ENCODE measurements at places on chromosomes 5 and 9.

DNA sequence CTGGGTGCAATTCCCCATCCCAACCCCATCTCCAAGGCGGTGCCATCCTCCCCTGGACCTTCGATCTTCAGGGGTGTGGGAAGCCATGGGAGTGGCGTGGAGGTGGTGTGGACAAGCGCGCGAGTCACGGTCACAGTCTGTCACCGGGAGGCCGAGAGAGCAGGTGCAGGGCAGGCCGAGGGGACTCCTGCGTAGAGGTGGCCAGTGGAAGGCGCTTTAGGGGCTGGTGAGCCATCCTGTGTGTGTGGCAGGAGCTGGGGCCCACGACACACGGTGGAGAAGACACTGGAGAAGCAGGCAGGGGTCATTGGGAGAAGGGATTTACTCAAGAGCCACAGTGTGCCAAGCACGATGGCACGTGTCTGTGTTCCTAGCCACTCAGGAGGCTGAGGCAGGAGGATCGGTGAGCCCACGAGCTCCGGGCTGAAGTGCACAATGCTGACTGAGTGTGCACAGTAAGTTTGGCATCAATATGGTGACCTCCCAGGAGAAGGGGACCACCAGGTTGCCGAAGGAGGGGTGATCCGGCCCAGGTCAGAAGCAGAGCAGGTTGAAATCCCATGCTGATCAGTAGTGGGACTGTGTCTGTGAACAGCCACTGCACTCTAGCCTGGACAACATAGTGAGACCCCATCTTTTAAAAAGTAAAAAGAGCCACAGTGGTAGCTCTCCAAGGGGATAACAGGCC, 145.1 kb upstream of the PHYKPL start:
- DNase-seq: no peak

DNA sequence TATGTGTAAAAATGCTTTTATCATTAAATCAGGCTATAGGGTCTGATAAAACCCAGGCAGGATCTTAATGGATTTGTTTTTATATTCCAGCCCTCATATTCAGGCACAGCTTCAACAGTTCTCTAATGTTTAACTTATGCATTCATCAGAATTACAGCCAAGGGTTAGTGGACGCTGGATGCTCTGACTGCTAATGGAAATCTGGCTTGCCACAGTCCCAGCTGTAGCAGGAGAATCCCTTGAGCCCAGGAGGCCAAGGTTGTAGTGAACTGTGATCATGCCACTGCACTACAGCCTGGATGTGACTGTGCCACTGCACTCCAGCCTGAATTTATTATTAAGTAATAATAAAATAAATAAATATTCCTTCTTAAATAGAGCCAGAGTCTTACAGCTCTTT, 98.0 kb downstream of the SLC25A46 start:
- no peak for DNase-seq

DNA sequence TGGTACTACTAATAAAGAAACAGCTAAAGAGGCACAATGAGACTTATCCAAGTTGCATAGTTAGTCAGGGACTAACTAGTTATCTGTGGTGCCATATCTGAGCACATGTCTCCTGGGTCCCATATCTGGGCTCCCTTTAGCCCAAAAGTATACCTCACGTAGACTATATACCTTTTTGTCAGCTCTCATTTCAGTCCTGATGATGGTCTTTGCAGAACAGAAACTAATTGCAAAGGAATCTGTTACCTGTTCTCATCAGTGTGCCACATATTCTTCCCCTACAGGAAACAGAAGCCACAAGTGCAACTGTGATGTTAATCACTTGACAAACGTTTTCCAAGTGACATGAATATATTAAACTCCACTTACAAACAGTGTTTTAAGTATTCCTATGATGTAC, 395.2 kb downstream of the KIAA0825 start:
- DNase-seq: no peak

DNA sequence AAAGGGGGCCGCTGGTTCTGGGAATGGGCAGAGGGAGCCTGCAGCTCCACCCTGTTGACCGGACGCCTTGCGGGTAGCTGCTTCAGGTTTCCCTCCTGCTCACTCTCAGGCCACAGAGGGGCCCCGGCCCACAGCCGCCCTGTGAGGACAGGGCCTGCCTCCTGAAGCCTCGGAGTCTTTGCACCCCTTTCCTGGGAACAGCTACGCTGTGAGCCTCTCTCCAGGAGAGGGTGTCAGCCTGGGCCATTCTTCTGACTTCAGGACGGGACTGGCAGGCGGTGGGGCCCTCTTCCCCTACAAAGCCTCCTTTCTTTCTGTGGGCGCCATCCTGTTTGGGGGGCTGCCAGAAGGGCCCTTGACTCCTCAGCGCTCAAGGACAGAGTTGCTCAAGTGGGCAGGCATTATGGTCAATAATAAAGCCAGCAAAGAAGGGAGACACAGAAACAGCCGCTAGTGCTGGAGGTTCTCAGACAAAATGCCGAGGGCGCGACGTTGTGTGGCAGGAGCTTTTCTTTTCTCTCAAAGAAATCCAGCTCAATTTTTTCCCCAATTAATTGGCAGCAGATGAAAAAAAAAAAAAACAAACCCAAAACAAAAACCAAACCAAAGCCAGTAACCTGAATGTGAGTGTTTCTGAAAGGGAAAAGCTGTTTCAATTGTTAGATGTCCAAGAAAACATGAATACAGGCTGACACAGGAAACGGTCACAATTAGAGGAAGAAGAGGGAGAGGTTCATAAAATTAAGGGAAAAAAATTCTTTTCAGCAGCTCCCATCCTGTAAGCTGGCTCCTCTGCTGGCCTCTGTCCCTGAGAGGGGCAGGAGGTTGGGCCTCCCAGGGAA, 12.8 kb upstream of the SLC25A51 start:
- no peak for DNase-seq

- no peak for DNase-seq
Observed at GRCh38 chr5:145918397-145918796, 18.0 kb upstream of the SH3RF2 start.

GRCh38 chr5:151070449-151070848, 10.4 kb downstream of the TNIP1 start:
- no peak for DNase-seq

GRCh38 chr9:1101846-1102641, 51.9 kb downstream of the DMRT2 start:
- no peak for DNase-seq

GRCh38 chr5:90368454-90369246, 40.9 kb downstream of the CETN3 start:
- DNase-seq: peak; percentile 40

- DNase-seq: no peak
Observed at GRCh38 chr9:136474974-136475865, 7.6 kb downstream of the SEC16A start.

DNA sequence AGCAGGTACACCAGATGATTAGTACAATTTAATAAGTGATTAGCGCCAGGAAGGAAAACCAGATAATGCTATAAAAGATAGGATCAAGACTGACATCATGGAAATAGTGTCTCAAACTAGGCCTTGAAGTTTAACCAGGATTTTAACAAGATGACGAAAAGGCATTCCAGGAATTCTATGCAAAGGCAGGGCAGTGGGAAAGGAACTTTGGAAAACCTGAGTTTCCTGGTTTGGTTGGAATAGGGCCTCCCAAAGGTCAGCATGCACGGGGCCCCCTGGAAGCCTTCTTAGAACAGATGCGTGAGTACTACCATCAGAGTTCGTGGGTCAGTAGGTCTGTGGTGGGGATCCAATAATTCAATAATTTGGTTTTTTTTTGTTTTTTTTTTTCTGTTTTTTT, 935.2 kb upstream of the DMAC1 start:
- DNase-seq: no peak

DNA sequence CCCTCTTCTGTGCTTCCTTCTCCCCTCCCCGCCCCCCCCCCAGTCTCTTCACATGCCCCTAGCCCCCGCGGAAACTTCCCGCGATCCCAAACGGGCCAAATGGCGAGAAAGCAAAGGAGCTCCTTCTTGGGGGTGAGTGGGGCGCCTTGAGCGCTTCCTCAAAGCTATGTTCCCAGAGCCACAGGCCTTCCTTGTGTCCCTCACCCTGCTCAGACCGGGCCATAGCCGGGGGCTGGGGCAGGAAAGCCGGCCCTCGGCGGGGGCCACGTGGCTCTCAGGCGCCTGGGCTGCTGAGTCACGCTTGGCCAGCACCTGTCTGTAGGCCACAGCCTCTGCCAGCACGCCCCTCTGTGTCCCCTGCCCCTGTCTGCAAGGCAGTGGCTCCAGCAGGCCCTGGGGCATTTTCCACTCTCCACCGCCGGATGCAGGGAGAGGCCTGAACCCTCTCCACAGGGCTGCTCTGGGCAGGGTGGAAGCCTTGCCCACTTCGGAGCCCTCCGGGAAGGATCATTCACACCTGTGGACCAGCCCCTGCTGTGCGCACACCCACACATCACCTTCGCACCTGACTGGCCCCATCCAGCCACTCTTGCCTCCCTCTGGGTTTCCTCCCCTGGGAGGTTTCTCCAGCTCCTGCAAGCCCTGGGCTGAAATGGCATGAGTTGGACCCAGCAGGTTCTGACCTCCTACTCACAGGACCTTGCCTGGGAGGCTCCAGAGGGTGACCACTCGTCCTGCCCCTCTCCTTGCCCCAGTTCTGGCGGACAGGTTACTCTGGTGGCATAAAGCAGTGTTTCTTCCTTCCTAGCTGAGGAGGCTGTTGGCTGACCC, 1.2 kb upstream of the SQSTM1 start:
- DNase-seq: peak; percentile 70

GRCh38 chr5:1929108-1929991, 46.6 kb upstream of the IRX4 start:
- DNase-seq: no peak

DNA sequence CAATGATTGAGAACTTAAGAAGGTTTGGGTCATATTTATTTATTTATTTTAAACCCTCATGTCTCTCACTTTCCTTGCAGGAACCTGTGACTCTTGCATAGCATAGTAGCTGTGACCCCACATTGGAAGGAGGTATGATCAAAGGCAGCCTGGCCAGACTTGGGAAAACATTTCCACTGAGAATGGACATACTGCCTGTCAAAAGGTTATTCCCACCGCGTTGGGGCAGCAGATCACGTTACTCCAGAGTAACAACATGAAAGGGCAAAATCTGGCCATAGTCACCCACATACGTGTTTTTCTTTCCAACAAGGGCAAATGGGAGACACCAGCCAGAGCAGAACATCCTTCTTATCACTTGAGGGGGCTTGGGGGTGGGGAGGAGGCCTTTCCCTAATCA, 95.7 kb downstream of the ARL15 start:
- no peak for DNase-seq

DNA sequence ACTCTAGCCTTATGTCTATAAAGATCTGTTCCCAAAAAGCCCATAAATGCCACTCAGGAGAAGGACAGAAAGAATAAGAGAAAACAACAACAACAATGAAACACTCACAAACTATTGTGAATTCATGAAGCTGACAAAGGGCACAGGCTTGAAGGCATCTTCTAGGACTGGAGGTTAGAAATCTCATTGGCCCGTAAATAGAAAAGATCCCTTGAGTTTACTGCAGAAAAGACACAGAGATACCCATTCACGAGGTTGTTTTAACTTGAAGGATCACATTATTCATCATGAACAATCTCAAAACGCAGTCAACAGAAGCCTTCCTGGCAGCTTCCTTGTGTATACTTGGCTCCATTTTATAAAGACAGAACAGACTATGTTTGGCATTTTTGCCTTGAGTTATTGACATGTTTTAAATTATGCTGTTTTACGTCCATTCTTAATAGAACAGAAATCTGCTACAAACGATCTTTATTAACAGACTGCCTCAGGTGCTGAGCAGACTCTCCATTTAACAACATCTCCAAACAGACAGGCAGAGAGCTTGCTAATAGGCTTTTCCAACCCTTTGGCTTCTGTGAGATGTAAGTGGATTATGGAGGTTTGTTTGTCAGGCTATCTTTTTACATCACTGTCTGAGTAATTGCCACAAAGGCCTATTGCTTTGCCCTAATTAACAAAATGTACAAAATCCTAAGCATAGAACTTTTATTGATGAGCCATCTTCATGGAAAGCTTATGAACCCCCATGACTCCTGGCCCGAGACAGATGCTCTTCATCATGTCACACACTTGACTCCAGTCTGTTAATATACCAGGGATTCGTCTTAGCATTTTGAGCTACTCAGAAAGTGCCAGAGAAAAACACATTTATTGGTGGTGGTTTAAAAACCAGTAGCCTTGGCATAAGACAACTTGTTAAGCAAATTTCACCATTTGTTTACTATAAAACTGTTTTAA, 735.3 kb upstream of the ZNF608 start:
- DNase-seq: no peak

DNA sequence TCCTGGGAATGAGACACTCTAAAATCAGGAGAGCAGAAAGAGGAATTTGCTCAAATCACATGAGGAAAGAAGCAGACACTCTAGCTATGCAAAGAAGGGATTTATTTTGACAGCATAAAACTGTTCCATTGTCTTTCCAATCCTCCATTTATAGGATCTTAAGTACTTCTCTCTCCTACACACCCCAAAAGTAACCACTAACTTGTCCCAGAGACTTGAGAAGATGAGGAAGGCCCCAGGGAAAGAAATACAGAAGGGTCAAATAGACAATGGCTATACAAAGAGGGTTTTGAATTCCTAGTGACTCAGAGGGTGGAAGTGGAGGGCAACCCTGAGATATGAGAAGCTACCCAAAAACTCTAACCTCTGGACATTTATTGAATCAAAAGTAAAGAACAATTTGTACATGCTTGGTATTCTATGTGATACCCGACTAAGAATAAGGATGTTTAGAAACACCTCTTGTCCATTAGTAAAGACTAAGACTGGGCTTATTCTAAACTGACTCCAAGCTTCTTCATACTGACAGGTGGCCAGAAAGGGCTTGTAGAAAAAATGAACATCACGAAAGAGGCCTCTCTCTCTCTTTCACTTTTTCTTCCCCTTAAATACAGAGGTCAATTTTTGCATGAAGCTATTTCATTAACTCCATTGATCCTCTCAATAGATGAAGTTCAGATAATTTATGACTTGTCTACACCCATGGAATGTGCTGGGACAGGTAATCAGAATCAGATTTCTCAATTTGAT, 20.6 kb downstream of the DMAC1 start:
- DNase-seq: no peak

DNA sequence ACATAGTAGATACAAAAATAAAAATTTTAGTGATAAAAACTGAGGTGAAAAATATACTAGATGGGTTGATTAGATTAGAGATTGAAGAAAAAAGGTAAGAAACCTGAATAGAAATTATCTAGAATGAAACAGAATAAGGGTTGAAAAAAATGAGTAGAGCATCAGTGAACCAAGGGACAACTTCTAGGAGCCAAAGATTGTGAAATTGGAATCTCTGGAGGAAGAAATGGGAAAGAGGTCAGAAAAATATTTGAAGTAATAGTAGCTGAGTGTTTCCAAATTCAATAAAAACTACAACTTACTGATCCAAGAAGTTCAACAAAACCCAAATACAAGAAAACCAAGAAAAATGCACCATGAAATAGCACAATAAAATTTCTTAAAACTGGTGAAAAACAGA, 116.6 kb upstream of the STARD4 start:
- DNase-seq: no peak

Measured in GM12865 (cell line).